ENCODE measurements at places on chromosomes 1 and 21.

DNA sequence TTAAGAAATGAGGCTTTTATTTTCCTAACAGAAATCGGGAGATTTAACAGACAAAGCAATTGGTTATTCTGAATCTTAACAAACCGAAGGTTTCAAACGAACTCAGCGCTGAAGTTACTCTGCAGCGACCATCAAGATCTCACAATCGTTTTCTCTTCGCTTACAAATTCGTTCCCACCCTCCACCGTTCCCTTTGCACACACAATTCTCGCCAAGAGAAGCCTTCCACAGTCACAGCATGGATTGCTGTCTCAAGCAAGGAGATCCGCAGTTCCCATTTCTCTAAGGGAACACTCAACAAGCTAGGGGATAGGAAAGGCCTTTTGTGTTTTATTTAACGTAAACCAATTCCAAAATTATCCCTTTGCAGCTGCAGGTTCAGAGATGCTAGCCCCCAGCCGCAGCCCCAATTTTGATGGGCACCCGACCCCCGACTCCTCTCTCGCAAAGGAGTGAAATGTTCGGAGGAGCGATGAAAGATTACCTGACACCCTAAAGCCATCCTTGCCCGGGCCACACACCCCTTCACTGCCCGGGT lies 755 bp downstream of the FBXO42 start:
- DNase-seq, result no peak

GRCh38 chr1:101379950-101380349 lies 143.1 kb downstream of the S1PR1 start:
- no peak for DNase-seq

- DNase-seq, result no peak
These were observed 539 bp downstream of the ATP8B2 start for GRCh38 chr1:154325583-154326545.

GRCh38 chr1:62318756-62319544 lies at the start of gene KANK4:
KANK4 (minus strand) TSS chr1:62319434; CDS start chr1:62281564, 37,870 bp downstream.
- no peak for DNase-seq
